ENCODE measurements at places on chromosomes 3 and 15.
A peak's percentile ranks its signal among the peaks of the same experiment; 100 is the strongest.

DNA sequence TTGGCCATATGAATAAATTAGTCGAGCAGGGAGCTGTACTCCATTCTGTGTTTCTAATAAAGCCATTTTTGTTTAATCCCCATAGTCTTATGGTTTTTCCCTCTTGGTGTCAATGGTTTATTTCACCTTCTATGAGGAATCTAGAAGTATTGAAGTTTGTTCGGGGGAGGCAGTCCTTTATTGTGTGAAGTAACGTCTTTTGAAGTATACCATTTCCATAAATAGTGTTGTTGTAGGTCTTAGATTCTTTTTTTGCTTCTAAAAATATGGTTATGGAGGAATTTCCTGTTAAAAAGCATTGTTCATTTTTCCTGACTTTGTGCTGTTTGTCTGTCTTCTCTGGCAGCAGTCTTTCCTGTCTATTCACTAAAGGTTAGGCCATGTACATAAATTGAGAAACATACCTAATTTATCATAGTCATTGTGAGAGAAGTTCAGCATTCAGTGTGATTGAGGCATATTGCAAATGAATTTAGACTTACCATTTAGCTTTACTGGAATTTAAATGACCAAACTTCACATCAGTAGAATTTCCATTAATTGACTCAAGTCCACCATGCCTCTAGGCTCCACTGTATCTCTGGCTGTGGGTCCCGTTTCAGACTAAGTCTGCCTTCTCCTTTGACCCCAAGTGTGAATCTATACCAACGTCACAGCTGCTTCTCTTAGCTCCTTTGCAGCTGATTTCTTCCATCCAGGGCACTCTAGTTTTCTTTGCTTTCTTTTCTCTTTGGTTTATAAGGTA is 37.3 kb downstream of the YEATS2 start:
- no peak for DNase-seq

- DNase-seq, result no peak
These were observed 82.5 kb upstream of the PSMD6 start for GRCh38 chr3:64105816-64106215.

DNA sequence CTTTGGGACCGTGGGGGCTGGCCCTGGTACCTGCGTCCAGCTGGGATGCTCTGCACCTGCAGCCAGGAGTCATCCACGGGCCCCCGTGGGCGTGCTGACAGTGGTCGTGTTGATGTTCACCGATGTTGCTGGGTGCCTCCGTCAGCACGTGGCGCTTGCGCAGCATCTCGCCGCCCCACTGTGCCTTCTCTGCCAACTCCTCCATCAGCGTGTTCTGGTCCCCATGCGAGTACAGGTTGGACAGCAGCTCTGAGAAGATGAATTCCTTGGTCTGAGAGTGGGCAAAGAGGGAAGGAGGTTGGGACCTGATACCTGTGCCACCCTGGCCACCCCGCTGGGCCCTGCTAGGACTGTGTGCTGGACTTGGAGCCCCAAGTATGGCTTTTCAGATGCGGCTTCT is 61.4 kb downstream of the ADAMTS7 start:
- no peak for DNase-seq

DNA sequence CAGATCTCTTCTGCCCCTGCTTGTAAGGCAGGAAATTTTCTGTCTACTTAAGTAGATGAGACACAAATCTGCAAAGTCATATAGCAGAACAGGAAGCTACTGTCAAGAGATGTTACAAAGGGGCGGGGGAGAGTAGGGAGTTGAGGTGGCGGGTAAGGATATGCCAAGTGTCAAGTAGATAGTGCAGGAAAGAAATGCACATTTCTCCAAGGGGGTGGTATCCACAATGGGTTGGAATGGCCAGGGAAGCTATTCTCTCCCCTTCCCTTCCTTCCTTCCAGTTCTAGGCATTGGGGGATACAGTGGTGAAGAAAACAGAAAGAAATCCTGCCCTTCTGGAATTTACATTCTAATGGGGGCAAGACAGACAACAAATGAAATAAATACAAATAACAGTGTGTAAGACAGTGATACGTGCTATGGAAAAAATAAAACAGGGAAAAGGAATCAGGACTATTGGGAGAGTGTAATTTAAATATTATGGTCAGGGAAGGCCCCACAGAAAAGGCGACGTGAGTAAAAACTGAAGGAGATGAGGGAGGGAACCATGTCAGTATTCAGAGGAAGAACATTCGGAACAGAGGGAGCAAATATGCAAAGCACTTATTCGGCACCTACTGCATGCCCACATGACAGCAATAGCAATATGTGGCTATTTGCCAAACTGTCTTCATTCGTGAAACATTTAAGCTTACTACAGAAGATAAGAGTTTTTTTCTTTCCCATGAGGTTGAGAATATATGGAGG is 42.8 kb upstream of the RNU6-1 start:
- peak; percentile 42 for DNase-seq

- DNase-seq, result no peak
These were observed 16.4 kb upstream of the CFAP100 start for GRCh38 chr3:126378341-126378751.
